ENCODE measurements at places on chromosomes 12 and 14. TPM values are rescaled to one million over a fixed set of nuclear protein-coding genes. Genes with fewer than 3 reads are reported as not detected.

Gene GLT8D2
- 1.2 TPM for total RNA-seq

Gene PLEK2
- total RNA-seq, result 6.1 TPM

Gene KRT2
- not detected for total RNA-seq

Gene ITGB7
- 1.7 TPM for total RNA-seq

Gene GDF11
- 5.0 TPM for total RNA-seq

Gene KIF26A
- 10.2 TPM for total RNA-seq

Gene PPP1R1A
- 12.4 TPM for total RNA-seq

Gene KLHL33
- total RNA-seq, result 0.17 TPM

Gene OTX2
- not detected for total RNA-seq

Gene SLC10A1
- 77.3 TPM for total RNA-seq

Gene CISTR
- total RNA-seq, result not detected

Gene SALL2
- total RNA-seq, result 0.92 TPM

Gene PRB2
- not detected for total RNA-seq

Gene RNASE7
- 0.33 TPM for total RNA-seq

All from liver (tissue), 10 donors.